ENCODE measurements at places on chromosomes 2 and 18.

DNA sequence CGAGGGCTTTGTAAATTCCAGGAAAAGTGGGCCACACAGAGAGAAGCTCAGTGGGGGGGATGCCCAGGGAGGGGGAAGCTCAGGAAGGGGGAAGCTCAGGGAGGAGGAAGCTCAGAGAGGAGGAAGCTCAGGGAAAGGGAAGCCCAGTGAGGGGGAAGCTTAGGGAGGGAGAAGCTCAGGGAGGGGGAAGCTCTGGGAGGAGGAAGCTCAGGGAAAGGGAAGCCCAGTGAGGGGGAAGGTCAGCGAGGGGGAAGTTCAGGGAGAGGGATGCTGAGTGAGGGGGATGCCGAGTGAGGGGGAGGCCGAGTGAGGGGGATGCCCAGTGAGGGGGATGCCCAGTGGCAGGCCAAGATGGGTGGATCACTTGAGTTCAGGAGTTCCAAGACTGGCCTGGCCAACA, 821 bp upstream of the CHRNG start:
- DNase-seq = no peak

DNA sequence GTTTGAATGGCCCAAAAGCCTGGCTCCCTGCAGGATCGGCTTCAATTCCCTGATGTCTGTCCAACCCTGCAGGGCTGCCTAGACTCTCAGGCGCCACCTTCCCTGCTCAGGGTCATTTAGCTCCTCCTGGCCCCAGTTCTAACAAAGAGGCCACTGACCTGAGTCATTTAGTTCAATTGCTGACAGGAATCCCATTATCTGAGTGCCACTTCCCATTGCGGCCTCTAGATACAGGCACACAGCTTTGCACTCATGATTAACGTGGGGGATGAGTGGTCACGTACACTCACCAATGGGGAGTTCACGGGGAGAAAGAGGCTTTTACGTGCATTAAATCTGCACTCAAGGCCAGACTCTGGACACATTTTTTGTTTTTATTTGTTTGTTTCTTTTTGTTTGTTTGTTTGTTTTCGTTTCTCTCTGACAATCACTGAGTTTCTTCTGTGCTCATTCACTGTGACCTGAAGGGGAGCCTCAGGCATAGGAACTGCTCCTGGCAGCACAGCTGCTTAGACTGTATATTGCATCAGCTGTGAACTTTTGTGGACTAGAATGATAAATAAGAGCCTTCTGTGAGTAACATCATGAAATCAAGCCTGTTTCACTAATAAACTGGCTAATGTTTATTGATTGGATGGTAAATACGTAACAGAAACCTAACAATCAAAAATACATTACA, 118.9 kb upstream of the CTNNA2 start:
- DNase-seq = no peak

DNA sequence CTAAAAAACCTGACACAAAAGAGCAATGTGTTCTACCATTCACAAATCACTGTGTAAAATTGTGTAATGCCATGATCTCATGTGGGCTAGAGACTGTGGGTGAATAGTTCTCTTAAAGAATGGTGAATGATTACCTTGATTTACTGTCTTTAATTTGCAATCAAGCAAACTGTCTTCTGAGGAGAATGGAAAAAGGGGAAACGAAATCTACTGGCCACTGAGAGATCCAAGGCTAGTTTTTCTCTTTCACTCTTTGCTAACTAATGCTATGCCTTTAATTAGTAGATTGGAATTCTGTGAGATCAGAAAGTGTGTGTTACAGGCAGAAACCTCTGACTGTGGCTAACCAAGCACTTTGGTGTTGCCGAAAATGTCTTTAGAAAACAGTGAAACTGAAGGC, 422.7 kb downstream of the TGIF1 start:
- no peak for DNase-seq

GRCh38 chr2:42663828-42664227, 95.4 kb downstream of the MTA3 start:
- no peak for DNase-seq

GRCh38 chr2:110804915-110805314, 72.5 kb downstream of the ACOXL start:
- no peak for DNase-seq

GRCh38 chr18:8526332-8526731, 82.9 kb upstream of the RAB12 start:
- no peak for DNase-seq

- no peak for DNase-seq
These were observed 240.7 kb downstream of the SH3RF3 start for GRCh38 chr2:109369671-109370191.

- no peak for DNase-seq
These were observed 11.6 kb downstream of the NFE2L2 start for GRCh38 chr2:177252808-177253531.

DNA sequence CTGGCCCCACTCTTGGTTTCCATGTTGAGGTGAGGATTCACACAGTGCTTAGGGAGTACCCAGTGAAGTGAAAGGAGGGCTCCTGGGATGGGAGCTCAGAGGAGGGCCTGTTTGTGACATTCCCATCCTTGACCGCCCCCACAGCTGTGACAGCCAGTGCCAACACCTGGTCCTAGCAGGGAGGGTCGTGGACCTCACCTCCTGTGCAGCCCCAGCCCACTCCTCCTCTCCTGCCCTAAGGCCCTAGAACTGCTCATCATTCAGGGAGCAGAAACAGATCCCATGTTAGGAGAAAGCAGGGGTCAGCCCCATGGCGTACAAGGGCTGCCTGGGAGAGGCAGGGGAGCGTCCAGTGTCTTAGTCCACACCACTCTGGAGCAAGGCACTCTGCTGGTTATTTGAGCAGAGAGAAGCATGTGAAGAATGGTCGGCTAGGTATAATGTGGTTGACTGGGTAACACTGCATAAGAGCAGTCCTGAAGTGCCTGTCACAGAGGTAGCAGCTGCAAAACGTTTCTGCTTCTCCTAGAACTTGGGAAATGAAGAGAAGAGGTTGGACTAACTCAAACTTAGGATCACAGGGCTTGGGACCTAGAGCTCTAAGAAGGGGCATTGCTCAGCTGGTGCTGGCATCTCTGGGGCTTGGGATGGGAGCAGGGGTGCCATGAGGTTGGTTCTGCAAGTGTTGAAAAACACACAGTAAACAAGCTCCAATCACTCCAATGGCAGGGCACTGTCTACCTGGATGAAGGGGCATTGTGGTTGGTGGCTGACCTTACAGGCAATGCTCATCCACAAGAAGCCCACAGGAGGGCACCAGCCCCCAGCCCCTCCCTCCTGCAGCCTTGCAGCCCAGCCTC, 55.6 kb downstream of the FAM168B start:
- no peak for DNase-seq

DNA sequence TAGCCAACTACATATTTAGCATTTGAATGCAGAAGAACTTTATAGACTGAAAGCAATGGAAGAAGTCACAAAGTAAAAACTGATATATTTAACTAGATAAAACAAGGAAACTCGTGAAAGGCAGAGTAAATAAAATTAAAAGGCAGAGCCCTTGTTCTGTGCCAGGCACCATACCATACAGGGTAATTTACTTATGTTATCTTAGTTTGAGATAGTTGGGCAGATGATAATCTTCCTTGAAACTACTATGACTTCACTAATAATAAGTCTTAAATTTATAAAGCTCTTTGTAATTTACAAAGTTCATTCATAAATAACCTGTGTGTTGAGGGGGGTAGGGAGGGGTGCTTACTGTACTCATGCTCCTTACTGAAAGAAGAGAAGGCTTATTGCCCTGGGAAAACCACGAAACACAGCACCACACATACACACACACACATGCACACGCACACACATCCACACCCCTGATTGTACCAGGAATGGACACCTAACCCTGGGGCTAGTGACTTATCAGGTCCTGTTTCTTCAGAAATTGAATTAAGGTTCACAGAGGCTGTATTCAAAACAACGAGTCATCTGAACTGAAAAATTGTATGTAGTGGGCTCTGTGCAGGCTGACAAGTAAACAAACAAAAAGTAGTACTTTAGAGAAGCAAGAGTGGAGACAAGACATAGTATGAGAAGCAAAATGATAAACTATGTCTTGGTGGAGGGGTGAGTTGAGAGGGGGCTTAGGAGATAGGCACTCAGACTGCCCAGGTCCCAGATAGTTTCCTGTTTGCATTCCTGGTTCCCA, 38.1 kb downstream of the AGFG1 start:
- DNase-seq = no peak

- no peak for DNase-seq
These were observed 93.8 kb downstream of the CMPK2 start for GRCh38 chr2:6771634-6772611.

DNA sequence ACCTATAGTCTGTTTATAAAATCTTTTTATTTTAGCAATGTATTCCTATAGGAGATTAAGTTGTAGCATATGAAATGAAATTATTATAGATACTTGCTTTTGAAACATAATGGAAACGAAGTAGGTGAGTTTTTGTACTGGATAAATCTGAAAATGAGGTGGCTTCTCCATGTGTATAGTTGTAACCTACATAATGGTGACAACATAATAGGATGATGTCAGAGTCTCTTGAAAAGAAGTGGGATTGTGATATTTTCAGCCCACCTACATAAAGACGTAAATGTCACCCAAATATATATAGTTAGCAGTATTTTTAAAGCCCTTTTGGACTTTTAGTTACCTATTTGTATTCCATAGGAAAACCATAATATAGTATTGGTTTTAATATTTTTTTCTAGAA, 34.8 kb downstream of the FAM171B start:
- no peak for DNase-seq

- DNase-seq = no peak
These were observed 184.7 kb downstream of the MYCN start for GRCh38 chr2:16124881-16125613.

GRCh38 chr2:111164078-111164477, 43.4 kb downstream of the BCL2L11 start:
- no peak for DNase-seq

DNA sequence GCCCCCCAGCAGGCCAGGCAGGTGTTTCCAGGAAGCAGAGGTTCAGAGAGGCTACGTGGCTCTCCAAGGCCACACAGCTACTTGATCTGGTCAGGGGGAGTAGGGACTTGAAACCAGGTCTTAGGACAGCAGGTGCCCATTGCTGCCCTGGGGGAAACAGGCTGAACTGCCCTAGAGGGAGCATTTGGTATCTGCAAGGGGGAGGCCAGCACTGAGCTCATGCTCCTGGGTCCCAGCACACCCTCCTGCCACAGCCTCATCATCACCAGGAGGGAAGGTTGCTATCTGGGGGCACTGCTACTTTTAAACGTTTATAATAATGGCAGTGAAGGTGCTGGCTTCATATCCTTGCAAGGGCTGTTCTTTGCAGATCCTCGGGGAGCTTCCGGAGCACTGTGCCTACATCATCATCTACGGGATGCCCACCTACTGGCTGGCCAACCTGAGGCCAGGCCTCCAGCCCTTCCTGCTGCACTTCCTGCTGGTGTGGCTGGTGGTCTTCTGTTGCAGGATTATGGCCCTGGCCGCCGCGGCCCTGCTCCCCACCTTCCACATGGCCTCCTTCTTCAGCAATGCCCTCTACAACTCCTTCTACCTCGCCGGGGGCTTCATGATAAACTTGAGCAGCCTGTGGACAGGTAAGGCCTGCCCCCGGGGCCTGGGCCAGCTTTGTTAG, 36.1 kb downstream of the ABCG8 start:
- no peak for DNase-seq

- DNase-seq = no peak
These were observed 316.6 kb downstream of the RDH14 start for GRCh38 chr2:18243816-18244215.

- no peak for DNase-seq
These were observed 10.1 kb downstream of the IWS1 start for GRCh38 chr2:127516041-127516762.

- DNase-seq = no peak
These were observed 123.0 kb downstream of the AGAP1 start for GRCh38 chr2:235616885-235617284.

DNA sequence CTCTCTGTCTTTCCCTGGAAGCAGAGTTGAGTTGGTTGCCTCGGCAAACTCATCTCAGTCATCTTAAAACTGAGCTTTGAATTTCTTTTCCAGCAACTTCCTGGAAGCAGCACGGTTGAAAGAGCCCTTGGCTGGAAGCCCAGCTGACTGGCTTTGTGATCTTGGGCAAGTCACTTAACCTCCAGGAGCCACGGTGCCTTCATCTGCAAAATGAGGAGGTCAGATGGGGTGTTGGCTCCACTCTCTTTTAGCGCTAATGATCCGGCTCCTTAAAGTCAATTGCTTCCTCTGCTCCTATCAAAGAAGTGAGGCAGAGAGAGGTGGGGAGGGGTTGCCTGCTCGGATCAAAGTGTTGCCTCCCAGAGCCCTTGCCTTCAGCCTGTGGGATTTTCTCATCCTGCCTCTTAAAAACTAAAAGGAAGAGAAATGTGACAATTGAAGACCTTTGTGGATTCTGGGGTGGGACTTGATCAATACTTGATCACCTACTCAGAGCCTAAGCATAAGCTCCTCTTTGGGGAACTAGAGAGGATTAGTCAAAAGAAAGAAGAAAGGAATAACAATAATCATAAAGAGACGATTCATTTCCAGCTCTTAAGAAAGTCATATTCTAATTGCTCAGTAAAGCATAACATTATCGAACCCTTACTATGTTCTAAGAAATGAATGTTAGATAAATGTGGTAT, 86.6 kb downstream of the MYCN start:
- DNase-seq = no peak

- DNase-seq = no peak
These were observed 17.7 kb downstream of the COL5A2 start for GRCh38 chr2:189161894-189162293.

- DNase-seq = no peak
These were observed 147.6 kb upstream of the CAB39 start for GRCh38 chr2:230564805-230565779.

DNA sequence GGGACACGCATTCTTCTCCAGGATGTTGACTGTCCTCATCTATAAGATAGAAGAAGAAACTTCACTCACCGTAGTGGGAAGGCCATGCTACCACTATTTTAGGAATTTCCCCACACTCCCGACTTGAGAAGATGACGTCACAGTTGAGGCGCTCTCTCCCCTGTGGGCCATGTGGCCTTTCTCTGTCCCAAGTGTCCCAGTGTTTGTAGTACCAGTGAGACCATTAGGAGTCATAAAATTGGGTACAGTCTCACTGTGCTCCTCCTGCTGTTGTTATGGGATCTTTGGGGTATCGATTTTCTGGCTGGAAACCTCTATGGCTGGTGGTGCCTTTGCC, 7.2 kb upstream of the SNTG2 start:
- DNase-seq = no peak

DNA sequence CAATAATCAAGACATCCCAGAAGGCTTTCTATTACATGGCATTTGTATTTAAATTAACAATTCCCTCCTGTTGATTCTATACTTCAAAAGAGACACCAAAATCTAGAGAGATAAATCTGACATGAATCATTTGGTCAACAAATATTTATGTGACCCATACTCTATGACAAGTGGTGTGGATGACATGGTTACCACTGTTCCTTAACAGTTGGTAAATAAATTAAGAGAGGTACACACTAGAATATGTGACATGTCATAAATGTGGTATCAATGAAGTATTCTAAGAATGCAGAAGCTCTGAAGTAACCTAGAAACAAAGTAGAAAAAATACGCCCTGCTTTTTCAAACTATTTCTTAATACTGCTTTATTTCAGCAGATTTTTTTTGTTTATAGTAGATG, 255.4 kb downstream of the EXOC6B start:
- no peak for DNase-seq

All from D341Med (cell line).